ENCODE measurements at places on chromosomes 2 and 18.

- DNase-seq = no peak
Measured at GRCh38 chr2:225010804-225011203, 31.5 kb downstream of the DOCK10 start.

DNA sequence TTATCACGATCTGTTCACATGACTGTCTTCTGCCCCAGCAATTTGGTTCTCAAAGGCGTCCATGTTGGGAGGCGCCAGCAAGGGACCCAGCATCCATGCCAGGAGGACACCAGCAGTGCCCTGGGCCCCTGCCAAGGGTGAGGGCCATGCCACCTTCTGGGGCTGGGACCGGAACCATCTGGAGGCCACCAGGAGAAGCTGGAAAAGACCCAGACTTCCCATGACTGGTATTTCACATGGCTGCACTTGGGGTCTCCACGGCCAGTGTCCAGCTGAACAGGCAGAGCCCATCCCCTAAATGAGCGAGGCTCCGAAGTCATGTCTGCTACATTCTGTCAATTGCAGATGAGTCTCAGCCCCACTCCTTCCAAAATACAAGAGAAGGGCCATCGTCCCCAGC is 306.8 kb upstream of the HS6ST1 start:
- DNase-seq = no peak

GRCh38 chr2:17747684-17748452 is 5.7 kb downstream of the SMC6 start:
- no peak for DNase-seq

GRCh38 chr18:24500766-24501165 is 40.3 kb downstream of the HRH4 start:
- no peak for DNase-seq

DNA sequence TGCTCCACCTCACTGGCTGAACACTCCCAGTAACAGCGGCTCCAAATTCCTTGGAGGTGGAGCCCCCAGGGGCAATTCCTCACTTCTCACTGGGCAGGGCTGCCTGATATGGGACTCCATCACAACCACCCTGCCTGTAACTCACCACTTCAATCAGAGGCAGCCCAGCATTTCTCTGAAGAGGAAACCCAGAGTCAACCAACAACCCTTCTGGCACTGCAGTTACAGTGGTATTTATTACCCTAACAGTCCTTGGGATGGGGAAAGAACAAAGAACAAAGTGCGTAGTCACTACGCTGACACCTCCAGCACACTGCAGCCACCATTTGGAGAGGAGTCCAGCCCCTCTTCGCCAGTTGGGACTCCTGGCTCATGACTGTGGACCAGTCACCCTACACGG is 85.7 kb upstream of the GALNT13 start:
- no peak for DNase-seq

GRCh38 chr2:235677276-235677788 is 183.5 kb downstream of the AGAP1 start:
- DNase-seq = no peak

DNA sequence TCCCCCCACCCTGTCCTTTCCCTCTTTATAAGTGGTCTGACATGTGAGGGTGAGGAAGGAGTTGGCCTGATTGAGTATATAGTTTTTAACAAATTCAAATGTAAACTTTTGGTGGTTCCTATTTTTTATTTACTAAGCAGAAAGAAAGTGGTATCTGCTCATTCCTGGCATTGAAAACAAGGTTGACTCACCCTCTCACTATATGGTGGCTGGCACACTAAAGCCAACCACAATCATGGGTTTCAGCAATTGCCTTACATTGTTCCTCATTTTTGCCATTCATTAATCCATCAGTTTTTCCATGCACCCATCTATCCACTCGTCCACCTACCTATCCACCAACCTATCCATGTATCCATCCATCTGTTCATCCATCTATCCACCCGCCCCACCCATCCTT is 75.4 kb upstream of the IGFBP5 start:
- no peak for DNase-seq

- no peak for DNase-seq
Measured at GRCh38 chr2:227366769-227367426, 12.2 kb downstream of the TM4SF20 start.

DNA sequence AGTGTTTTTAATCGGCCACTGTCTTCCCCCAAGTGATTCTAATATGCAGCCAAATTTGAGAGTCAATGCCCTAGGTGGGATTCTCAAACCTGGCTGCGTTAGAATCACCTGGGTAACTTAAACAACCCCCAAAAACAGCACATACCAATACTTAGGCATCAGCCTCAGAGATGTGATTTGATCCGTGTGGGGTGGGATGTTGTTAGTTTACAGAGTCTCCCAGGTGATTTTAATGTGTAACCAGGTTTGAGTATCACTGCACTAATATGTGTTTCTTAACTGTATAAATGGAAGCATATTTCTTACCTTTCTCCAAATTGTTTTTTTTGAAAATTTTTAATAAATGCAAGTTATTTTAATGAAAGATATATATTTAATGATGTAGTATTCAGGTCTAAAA is 135.4 kb downstream of the PLCL1 start:
- no peak for DNase-seq

DNA sequence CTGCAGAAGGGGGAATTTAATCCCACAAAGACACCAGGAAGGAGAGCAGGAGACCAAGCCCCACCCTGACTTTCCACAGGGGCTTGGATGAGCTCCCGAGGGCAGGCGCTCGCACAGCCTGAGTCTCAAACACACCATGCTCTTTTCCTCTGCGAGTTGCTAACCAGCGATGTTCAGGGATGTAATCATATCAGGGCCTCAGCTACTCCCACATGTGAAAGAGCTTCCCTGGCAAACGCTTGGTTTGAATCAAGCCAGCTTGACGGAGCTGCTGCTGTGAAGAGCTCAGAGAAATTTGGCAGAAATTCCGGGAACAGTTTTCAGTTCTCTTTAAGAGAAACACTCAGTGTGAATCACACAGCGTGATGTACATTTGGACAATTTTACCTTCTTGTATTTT is 385.8 kb downstream of the GALR1 start:
- no peak for DNase-seq

DNA sequence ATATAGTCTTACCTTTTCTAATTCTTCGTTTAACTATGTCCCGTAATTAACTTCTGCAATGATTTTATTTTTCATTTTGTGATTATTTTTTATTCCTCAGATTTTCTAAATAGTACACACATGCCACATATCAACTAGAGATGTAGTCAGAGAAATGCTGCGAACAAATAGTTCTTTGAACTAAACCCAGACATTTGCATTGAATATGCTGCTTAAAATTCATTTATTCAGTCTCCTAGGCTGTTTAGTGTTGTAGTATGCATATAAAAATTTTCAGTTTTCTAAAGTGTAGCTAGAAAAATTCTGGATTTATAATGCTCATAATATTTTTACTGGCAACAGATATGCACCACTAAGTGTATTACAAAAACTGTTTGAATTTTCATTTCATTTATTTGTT is 68.9 kb upstream of the SLC38A11 start:
- DNase-seq = no peak

- no peak for DNase-seq
Measured at GRCh38 chr18:76456823-76457222, 38.2 kb downstream of the ZNF516 start.

GRCh38 chr2:230418341-230419016 is 2.5 kb downstream of the SP100 start:
- DNase-seq = no peak

DNA sequence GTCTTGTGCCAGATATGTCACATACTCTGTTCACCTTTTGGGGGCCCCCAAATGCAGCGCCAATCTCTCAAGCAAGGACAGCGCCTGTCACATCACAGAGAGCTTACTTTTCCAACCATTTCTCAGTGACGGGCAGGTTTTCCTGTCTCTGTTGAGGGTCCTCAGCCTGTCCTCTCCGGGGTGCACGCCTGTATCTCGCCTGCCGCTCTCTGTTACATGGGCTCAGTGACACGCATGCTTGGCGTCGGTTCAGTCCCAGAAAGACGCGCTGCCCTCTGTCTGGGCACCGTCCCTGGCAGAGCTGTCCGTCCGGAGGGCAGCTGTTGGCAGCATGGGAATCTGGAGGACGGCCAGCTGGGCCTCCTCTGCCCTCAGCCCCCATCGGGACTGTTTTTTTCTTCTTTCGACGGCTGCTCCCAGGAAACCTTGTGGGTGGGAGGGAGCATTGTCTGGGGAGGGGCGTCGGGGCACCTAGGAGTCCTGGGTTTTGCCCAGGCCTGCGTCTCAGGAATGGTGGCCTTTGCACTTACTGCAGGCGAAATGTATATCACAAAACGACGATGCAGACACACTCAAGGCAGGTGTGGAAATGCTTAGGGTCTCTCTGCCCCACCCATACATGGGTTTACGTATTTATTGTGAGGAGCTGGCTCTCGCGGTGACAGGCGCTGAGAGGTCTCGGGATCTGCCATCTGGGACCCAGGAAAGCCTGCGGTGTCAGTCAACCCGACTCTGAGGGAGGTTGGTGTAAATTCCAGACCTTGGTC is 30.9 kb downstream of the RTP5 start:
- DNase-seq = no peak

GRCh38 chr2:109433926-109434325 is 179.8 kb downstream of the SEPTIN10 start:
- no peak for DNase-seq

DNA sequence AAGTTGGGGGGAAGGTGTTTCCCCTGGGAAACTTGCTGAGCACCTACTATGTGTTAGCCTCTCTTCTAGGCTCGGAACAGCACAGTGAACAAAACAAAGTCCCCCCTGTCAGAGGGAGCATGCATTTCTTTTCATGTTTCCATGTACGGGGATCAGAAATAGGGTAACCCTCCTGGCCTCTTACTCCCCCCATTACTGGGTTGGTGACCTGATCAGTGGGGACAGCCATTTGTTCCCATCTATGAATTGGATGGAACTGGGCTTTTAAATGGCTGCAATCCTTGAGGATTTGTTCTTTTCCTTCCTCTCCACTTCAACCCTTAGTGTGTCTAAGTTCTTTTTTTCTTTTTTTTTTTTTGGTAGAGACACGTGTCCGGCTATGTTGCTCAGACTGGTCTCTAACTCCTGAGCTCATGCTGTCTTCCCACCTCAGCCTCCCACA is 13.7 kb downstream of the NCL start:
- no peak for DNase-seq

DNA sequence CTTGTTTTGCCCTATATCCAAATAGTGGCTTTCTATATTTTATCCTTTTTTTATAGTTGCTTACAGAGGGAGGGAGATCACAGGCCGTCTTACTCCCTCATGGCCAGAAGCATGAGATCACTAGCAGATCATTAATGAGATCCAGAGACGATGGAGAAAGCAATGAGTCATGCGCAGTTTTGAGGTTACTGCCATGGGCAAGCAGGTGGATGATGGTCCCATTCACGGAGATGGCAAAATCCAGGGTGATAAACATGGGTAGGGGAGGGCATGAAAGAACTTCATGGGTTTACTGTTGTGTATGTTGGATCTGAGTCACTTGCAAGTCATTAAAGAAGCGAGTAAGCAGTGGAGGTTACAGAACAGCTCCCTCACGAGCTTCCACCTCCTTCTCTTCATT is 60.4 kb downstream of the C18orf63 start:
- DNase-seq = no peak

DNA sequence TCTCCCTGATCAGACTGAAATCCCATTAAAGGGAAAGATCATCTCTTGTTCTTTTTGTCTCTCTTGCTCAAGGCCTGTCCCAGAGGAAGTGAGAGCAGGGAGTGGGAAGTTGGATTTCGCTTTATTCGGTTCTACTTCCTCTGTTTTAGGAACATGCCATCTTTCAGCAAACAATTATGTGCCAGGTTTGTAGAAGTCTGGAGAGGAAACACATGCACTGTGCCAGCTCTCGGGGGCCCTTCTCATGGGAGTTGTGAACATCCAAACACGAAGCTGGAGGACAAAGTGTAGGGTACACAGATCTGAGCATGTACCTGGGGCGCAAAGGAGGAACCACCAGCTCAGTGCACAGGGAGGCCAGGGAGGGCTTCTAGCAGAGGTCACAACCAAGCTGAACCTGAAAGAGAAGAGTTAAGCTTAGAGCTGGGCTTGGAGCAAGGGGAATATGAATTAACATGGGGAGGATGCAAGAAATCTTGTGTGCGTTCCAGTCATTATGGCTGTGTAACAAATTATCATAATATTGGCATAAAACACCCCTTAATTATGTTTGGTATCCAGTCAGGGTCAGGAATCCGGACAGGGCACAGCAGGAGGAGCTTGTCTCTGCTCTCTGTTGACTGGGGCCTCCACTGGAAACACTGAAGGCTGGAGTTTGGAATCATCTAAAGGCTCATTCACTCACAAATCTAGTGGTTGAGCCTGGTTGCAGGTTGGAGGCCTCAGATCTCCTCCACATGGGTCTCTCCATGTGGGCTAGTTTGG is 128.6 kb downstream of the ZFP36L2 start:
- no peak for DNase-seq

DNA sequence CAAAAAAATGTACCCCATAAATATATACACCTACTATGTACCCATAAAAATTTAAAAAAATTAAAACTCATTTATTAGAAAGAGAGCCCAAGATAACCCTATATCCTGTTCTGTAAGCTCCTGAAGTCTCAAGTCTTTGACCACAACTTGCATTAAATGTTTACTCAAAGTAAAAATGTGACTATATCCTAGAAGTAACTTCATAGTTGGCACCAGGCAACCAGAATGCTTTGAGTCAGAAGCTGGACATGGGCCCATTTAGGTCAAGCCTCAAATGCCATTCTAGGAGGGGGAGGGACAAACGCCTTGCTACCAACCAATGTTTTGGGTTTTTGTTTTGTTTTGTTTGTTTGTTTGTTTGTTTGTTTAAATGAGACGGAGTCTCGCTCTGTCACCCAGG is 9.3 kb upstream of the TBC1D8 start:
- DNase-seq = no peak

- no peak for DNase-seq
Measured at GRCh38 chr2:23419171-23420090, 34.5 kb downstream of the KLHL29 start.

DNA sequence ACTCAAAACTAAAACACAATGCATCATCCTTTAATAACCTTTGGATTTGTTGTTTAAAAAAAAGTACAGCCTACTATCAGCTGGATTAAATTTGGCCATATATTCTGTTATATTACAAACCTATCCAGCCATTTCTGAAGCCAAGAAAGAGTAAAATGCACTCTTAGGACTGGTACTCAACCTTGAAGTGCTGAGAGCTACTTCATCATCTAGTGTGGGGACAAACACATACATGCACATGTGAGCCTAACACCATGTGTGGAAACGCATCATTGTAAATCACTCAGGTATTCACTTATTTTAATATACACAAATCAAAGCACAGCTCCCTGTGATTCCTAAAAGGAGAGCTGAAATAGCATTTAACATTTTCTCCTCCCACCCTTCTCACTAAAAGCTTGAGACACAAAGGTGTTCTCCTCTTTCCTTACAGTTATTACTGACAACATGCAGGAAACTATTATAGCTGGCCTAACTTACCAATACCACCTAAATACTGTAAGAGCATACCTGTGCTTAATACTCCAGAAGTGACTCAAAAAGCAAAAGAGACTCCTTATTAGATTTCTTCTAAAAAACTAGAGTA is 7.5 kb downstream of the BAZ2B start:
- no peak for DNase-seq

GRCh38 chr18:67094123-67094522 is 422.4 kb downstream of the DSEL start:
- no peak for DNase-seq

All from NCI-H1436 treated with DMSO at 0.1 percent for 48 hours (cell line).